ENCODE measurements at places on chromosomes 2 and 18.

- DNase-seq: no peak
These were observed 62.9 kb downstream of the COX7A2L start for GRCh38 chr2:42298132-42298531.

DNA sequence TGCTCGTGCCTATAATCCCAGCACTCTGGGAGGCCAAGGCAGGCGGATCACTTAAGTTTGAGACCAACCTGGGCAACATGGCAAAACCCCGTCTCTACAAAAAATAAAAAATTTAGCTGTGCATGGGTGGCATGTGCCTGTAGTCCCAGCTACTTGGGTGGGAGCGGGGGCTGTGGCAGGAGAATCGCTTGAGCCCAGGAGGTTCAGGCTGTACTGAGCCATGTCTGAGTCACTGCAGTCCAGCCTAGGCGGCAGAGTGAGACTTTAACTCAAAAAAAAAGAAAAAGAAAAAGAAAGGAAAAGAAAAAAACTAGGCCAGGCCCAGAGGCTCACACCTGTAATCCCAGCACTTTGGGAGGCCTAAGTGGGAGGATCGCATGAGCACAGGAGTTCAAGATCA lies 30.8 kb downstream of the TWSG1 start:
- no peak for DNase-seq

GRCh38 chr2:234603619-234604018 lies 106.7 kb upstream of the ARL4C start:
- DNase-seq: no peak

DNA sequence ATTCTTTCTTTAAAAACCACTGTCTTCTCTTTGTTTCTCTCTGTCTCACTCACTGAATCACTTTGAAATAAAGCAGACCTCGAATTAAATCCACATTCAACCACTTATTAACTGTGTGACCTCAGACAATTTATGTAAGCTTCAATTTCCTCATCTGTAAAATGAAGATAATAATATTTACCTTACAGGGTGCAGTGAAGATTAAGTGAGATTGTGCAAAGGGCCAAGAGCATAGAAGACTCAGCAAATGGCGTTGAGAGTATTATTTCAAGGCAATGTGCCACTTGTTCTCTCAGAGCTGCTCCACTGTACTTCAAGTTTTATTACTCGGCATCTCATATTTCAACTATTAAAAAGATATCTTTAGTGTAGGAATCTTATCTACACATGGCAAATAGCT lies 454.2 kb upstream of the HNRNPA3 start:
- no peak for DNase-seq

- DNase-seq: no peak
These were observed 258.9 kb upstream of the APCDD1 start for GRCh38 chr18:10195529-10195928.

DNA sequence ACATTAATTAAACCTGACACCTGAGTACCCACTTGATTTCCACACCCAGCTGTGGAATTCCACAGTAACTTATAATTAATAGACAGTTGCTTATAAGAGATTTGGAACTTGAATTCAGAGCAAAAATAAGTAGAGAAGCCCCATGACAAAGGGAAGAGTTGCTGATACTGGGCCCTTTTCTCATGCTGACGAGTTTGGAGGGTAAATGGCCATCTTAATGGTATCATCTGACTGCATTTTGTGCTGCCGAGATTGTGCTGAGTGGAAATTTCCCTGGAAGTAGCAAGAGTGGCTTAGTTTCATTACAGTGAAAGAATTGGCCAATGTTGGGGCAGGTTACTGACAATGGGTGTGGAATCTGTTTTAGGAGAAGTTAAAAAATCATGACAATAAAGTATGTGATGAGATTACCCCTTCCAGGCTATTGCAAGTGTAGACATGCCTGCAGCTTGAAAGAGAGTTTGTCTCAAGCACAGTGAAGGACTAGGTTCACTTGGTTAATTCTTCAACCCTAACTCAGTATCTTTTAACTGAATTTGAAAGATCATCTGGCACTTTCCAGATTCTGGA lies 49.9 kb downstream of the VSNL1 start:
- no peak for DNase-seq

GRCh38 chr2:229087843-229088516 lies 183.1 kb downstream of the PID1 start:
- no peak for DNase-seq

- DNase-seq: no peak
These were observed 8.4 kb upstream of the PER2 start for GRCh38 chr2:238296638-238297457.

- no peak for DNase-seq
These were observed 2.9 kb downstream of the PCGF1 start for GRCh38 chr2:74504591-74504990.

DNA sequence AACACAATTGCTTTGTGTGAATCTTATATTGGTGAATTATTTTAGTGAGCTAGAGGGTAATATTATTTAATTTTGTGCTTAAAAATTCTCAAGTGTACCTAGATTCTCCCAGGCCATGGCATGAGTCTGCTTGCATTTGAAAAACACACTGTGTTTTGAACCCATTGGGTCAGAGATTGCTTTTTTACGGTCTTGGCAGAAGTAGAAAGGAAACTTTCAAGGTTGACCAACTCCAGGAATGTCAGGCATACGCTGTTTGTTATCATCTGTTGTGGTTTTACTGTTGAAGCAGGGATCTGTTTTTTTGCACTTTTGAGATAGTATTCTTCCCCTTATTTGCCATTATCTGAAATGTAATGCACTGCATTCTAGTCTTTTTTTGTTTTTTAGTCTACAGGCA lies 377.4 kb downstream of the RPRM start:
- no peak for DNase-seq

GRCh38 chr2:108034843-108035242 lies 48.5 kb downstream of the SLC5A7 start:
- DNase-seq: no peak

- DNase-seq: no peak
These were observed 225.8 kb downstream of the PIEZO2 start for GRCh38 chr18:10923551-10924070.

DNA sequence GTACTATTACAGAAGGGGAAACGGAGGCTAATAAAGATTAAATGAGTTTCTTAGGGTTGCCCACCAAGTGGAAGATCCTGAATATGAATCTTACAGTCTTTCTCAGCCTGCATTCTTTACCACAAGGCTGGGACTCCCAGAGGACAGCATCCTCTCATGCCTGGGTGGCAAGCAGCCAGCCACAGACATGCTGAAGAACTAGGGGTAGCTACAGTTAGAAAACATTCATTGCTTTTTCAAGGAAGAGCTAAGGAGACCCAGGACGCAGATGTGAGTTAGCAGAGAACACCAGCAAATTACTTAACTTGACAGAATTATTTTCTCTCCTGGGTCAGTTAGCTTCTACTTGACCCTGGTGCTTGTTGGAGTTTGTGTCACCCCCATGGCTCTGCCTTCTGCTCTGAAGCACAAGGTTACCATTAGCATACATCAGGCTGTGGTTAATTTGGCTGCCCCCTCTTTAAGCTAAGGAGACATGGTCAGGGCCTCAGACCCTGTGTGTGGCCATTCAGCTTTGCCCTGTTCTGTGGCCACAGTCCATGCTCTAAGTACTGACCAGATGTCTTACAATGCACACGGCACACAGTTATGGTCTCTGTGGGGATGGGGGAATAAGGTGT lies 132.3 kb upstream of the TNP1 start:
- no peak for DNase-seq

DNA sequence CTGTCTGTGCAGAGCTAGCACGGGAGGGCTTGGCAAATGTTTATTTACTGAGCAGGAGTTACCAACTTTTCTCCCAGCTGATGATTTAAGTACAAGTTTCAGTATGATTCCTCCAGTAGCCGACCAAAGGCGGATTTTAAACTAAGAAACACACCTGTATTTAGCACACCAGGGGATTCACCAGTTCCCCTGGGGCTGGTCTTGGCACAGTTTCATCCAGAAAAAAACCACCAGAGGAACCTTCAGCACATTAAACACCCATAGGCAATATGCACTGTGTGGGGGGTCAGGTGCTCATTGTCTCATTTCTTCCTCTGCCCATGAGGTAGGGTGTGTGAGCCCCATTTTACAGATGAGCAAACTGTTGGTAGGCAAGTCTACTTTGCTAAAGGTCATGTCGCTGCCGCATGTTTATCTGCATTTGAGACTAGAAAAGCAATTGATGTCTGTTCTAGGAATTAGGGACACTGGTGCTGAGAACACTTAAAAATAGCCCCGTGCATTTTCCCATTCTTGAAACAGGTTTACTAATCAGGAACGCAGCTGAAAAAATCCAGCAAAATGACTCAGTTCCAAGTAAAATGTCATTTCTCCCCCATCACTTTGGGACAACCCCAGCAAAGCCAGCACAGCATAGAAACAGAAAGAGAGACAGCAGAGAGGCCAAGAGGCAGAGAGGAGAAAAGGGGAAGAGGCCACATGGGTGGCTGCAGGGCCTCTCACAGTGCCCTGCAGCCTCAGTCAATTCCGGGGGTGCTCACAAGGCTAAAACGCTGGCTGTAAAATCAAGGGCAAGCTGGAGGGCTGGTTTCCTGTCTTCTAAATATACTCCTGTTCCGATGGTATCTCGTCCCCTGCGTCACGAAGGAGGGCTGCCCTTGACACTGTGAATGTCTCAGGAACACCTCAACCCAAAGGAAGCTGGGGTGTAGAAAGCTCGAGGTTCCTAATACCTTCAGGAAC lies 166.8 kb upstream of the ID2 start:
- DNase-seq: peak; percentile 38

DNA sequence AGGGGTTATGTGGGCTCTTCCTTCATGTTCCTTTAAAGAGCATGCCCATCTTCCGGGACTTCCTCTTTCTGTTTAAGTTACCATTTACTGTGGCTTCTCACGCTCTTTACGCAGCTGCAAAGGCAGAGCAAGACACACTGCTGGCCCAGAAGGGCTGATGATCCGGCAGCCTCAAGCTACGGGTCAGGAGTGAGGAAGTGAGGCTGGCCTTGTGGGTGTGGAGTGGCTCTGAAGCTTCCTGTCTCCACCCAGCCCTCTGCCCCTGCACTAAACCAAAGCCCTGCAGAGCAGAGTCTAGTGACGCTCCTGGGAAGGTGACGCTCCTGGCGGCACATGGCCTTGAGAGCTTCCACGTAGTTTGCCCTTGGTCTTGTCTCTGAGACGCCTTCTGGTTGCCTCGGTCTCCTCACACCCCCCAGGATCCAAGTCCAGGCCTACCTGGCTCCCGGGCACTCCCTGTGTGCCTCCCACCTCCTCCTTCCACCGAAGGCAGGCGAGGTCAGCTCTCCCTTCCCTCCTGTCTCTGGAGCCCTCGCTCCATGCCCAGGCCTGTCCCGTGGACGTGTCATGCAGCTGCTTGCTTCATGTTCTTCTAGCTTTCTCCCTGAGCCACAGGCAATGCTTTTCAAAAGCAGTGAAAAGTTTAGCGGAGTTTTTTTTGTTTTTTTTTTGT lies 50.3 kb downstream of the ARL4C start:
- DNase-seq: peak; percentile 65

DNA sequence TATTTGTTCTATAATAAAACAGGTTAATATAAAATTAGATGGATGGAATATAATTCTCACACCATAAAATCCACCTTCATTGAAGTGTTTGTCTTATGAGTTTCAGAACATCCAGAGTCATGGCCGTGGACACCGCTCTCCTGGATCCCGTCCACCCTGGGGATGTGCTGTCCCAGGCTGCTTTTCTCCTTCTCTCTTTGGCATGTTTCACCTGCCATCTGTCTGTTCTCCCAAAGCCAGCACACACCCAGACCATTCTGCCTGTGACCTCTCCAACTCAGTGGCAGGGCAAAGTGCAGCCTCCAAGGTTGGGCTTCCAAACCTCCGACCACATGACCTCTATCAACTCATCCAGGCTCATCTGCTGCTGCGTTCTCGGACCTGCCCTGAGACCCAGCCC lies 104.7 kb downstream of the MYT1L start:
- no peak for DNase-seq
